HuH-7 (cell line): ENCODE measurements at places on chromosomes 3 and 15.
A peak's percentile ranks its signal among the peaks of the same experiment; 100 is the strongest.

DNA sequence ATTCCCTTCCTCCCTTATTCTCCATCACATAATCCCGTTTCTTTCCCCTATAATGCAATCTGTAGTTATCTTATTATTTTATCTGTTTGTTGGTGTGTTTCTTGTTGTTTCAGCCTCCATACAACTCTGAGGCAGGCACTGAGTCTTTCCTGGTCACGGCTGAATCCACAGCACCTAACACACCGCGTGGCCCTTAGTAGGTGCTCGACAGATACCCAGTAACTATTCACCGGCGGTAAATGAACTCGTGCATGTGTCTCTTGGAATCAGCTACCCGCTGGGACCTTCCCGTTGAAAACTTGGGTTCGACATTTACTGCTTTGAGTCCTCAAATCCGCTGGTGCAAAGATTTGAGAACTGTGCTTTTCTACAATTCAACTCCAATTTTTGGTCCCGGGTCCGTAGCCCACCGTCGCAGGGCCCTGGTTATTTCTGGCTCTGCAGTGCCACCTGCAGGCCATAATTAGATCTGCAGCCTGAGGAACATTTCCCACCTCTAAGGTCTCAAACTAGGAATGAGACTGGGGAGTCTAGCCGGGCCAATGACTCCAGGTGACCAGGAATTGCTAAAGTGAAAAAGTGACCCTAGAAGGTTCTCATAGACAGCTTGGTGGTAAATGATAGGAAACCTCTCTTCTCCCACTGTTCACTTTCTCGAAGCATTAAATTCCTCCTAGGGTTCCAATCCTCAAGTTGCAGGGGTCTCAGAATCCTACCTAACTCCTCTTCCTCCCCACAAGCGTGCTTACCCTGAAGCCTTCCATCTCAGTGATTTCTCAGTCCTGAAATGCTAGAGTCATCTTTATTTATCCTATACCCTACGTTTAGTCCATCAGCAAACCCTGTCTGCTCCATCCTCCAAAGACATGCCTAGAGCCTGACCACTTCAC, 40.0 kb upstream of the TRH start:
- peak; percentile 62 for DNase-seq

DNA sequence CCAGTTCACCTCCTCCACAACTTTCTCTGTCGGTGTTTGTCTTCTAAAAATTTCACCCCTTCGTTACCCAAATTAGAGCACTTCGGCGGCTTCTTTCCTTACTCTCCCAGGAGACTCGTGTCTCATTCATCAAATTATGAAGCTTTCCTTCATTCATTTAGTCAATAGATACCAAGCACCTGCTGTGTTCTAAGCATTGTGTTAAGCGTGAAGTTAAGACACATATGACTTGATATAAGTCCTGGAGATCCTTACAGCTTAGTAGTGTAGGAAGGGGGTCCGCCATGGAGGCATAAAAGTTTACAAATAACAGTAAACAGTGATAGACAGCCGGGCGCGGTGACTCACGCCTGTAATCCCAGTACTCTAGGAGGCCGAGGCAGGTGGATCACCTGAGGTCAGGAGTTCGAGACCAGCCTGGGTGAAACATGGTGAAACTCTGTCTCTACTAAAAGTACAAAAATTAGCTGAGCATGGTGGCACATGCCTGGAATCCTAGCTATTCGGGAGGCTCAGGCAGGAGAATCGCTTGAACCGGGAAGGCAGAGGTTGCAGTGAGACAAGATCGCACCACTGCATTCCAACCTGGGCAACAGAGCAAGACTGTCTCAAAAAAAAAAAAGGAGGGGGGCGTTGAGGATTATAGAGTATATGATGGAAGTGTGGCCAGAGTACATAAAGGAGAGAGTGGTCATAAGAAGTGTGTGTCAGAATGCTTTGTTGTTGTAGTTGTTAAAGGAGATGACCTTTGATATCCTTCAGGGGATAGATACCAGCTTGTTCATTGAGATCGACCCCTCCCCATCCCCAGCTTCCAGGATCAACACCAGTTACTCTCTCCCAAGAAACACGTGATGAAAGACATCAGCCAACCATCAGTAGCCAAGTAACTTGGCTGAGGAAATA, 744 bp upstream of the CCDC32 start:
- DNase-seq: no peak

GRCh38 chr3:87898971-87899370, 159.8 kb downstream of the CGGBP1 start:
- no peak for DNase-seq

DNA sequence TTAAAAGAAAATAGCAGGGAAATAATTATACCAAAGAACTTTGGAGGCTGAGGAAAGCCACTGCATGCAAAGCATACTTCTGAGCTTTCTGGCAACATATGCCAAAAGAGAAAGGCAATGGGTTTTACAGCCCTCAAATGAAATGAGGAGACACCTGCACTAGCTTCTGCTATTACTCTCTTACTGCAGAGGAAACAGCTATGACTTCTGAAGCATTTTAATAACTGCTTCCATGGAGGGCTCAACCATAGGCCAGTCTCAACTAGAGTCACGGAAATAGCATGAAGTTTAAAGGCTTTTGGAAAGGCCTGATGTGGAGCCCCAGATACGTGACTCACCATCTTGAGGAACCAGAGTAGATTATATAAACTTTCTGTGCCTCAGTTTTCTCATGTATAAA, 114.8 kb downstream of the OXNAD1 start:
- DNase-seq: no peak

DNA sequence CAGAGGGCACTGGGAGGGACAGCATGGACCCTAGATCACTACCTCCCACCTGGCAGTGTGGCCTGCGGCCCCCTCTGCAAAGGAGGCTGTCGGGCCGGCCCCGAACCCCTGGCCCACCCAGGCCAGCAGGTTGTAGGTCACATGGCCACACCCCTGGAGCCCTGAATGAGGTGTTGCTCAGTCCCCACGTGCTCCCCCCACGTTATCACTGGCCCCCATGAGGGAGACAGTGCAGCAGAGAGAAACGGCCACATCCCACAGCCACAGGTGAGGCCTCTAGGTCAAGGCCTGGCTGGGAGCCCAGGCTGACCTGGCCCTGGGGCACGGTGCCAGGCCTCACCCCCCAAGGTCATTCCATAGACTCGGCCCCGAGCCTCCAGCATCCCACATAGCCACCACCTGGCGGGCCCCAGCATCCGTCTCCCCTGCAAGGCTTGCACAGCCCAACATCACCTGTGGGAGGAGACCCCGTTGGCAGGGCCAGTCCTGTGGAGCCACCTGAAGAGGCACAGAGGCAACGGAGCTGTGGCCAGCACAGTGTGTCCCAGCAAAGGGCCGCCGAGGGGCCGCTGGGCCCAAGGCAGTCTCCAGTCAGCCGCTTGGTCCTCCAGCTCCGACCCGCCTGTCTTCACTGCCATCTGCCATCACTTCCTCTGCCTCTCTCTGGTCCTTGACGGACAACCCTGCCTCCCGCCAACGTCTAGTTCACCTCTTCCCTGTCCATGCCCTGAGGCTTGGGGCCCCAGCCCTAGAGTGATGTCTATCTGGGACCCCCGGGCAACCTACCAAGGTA, 53.1 kb downstream of the DNAJB8 start:
- DNase-seq: no peak
